NCI-H2029 (cell line): ENCODE measurements at places on chromosomes 12 and 14.

GRCh38 chr14:54922598-54922997 is 20.0 kb upstream of the GCH1 start:
- peak; percentile 16 for DNase-seq

GRCh38 chr14:92726135-92726932 is 22.1 kb downstream of the LGMN start:
- DNase-seq = peak; percentile 48

- no peak for DNase-seq
Observed at GRCh38 chr12:129331356-129332085, 478.2 kb downstream of the GLT1D1 start.

- DNase-seq = no peak
Observed at GRCh38 chr12:90321369-90321768, 612.7 kb upstream of the ATP2B1 start.

- DNase-seq = no peak
Observed at GRCh38 chr14:22689199-22689598, 45.0 kb upstream of the OR6J1 start.

DNA sequence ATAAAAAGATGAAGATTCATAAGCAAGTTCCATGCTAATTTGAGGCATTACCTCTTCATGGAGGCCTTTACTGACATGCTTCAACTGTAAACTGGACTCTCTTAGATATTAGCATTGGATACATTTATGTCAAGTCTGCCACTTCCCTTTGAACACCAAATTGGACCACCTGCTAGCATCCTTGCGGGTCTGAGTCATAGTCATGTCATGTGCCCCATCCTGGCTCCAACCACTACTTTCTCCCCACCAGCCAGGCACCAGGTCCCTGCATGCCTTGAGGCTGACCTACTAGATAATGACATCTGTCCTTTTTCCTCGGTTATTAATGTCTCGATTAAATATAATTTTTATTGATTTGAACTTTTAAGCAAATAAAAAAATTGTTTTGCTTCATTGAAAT is 32.9 kb upstream of the EEA1 start:
- DNase-seq = no peak

GRCh38 chr12:56840922-56841321 is 77.8 kb downstream of the HSD17B6 start:
- no peak for DNase-seq

DNA sequence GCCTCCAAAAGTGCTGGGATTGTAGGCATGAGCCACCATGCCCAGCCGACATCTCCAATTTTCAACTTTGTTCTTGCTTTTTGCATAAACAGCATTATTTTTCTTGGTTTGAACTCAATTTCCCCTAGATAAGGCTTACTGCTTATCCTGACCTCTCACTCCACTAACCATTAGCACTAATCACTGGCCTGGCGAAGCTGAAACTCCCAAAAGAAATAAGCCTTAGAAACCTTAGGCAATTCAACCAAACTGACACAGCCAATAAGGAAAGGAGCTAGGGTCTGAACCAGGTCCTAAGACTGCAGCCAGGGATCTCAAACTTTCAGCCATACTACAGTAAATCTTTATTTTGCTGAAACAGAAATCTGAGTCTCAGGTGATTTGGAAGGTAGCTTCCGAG is 448.0 kb downstream of the RMST start:
- DNase-seq = no peak

- no peak for DNase-seq
Observed at GRCh38 chr12:7112041-7112440, 3.0 kb upstream of the C1RL start.

GRCh38 chr12:110705309-110705708 is 16.4 kb upstream of the HVCN1 start:
- no peak for DNase-seq

GRCh38 chr12:131745706-131746105 is 34.8 kb downstream of the SFSWAP start:
- no peak for DNase-seq

DNA sequence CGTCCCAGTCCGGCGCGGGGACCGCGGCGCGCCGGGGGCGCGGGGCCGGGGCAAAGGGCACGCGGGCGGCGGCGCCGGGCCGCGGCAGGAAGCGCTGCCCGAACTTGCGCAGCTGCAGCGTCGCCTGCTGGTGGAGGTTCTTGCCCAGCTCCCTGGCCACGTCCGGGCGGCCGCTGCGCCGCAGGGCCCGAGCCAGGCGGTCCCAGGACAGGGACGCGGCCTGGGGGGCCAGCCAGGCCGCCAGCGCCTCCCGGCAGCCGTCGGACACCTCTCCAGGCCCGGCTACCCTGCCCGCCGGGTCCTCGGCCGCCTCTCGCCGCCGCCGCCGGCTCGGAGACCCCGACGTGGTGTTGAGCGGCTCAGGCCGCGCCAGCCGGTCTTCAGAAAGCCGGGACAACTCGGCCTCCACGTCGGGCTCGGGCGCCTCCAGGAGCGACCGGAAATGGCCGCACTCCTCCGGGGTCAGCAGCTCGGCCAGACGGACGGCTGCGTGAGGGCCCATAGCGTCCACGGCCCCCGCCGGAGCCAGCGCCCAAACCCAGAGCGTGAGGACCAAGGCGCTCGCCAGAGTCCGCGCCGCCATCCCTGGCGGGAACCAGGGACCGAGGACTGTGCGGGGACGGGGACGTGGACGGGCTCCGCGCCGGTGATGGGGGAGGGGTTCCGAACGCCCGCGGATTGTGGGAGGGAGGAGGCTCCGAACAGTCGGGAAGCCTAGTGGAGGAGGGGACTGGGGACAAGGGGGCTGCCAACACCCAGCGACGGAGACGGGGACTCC is 34.0 kb downstream of the FIGNL2 start:
- DNase-seq = peak; percentile 56

GRCh38 chr12:110972866-110973265 is 52.5 kb upstream of the MYL2 start:
- no peak for DNase-seq

GRCh38 chr14:92841930-92842329 is 47.8 kb downstream of the GOLGA5 start:
- no peak for DNase-seq

- no peak for DNase-seq
Observed at GRCh38 chr14:26870722-26871617, 273.1 kb upstream of the NOVA1 start.

DNA sequence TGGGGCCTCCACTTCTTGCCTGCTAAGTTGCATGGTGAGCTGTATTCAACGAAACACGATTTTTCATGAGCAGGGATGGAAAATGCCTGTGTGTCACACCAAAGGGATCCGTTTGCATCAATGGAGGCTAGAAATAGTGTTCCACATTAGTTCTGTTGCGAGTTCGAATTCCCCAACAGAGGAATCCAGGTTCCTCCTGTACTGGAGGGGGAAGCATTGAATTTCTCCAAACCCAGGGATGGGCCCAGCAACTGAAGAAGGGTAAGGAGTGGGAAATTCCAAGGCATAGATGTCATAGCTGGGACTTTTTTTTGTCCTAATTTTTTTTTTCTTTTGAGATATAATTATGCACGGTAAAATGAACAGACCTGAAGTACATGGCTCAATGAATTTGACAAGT is 336.2 kb downstream of the DPF3 start:
- no peak for DNase-seq

- DNase-seq = no peak
Observed at GRCh38 chr14:73209953-73210352, 27.4 kb upstream of the PAPLN start.

GRCh38 chr12:56635806-56636674 is 5.9 kb upstream of the BAZ2A start:
- peak; percentile 85 for DNase-seq

DNA sequence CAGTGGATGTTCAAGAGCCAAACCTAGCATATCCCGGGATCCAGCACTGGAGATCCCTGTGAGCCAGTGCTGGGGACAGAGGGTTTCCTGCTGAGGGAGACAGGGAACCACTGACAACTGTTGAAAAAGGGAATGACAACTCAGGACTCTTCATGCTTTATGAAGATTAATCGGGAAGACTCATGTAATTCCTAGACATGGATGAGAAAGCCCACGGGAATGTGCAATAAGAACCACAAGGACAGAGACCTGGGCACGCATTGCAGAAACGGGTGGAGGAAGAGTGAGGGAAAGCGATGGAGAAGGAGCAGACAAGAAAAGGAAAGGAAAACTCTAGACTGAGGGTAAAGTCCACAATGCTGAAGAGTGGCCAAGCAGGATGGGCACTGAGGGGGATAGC is 296.0 kb downstream of the PCNX1 start:
- DNase-seq = no peak

- DNase-seq = no peak
Observed at GRCh38 chr14:98227000-98227726, 1044.8 kb downstream of the BCL11B start.

DNA sequence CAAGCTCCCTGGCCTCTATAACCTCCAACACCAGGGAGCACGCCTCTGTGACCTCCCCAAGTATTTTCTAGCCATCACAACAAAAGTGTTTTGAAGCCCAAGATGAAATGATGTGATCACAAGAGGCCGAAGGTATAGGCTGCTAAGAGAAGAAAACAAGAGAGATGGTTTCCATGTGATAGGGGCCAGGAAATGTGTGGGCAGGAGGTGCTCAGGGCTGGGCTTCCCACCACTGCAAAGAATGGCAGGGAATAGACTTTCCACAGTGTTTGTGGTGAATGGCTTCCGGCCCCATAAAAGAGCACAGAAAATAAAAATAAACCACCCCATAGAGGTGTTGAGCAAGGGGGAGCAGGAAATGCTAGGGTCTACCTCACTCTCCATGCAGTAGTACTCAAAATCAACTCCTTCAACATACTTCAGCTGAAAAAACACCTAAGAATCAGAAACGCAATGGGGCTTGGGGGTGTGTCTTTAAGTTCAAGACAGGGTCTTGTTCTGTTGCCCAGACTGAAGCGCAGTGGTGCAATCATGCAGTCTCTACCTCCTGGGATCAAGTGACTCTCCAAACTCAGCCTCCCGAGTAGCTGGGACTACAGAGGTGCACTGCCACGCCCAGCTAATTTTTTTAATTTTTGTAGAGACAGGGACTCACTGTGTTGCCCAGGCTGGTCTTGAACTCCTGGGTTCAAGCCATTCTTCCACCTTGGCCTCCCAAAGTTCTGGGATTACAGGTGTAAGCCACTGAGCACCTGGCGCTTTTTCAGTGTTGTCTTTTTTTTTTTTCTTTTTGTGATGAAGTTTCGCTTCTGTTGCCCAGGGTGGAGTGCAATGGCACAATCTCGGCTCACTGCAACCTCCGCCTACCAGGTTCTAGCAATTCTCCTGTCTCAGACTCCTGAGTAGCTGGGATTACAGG is 27.1 kb downstream of the DAD1 start:
- no peak for DNase-seq

DNA sequence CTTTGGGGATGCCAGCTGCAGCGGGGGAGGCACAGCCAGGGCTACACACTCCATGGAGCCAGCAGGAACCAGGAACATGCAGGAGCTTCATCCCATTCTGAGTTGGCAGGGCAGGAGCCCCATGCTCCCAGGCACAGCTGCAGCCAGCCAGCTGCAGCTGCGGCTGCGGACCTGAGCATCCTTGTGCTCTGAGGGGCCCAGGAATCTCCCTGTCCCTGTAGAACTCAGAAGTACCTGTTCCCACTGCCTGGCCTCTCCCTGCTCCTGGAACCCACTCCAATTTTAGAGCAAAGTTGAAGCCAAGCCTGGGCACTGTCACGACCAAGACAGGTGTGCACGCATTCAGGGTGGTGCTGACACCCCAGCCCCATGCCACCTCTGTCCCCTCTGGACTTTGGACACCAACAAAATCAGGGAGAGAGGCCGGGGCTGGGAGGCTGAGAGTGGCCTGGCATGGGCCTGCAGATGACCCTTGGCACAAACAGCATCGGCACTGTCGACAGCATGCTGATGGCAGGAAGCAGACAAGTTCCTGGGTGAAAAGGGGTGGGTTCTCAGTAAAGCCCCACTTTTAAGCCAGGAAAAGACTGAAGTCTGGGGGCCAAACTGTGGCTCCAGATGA is 257.3 kb upstream of the LRFN5 start:
- no peak for DNase-seq

GRCh38 chr12:50394469-50395029 is 1.9 kb downstream of the FAM186A start:
- no peak for DNase-seq

GRCh38 chr14:93037351-93037750 is 78.4 kb downstream of the ITPK1 start:
- DNase-seq = no peak

DNA sequence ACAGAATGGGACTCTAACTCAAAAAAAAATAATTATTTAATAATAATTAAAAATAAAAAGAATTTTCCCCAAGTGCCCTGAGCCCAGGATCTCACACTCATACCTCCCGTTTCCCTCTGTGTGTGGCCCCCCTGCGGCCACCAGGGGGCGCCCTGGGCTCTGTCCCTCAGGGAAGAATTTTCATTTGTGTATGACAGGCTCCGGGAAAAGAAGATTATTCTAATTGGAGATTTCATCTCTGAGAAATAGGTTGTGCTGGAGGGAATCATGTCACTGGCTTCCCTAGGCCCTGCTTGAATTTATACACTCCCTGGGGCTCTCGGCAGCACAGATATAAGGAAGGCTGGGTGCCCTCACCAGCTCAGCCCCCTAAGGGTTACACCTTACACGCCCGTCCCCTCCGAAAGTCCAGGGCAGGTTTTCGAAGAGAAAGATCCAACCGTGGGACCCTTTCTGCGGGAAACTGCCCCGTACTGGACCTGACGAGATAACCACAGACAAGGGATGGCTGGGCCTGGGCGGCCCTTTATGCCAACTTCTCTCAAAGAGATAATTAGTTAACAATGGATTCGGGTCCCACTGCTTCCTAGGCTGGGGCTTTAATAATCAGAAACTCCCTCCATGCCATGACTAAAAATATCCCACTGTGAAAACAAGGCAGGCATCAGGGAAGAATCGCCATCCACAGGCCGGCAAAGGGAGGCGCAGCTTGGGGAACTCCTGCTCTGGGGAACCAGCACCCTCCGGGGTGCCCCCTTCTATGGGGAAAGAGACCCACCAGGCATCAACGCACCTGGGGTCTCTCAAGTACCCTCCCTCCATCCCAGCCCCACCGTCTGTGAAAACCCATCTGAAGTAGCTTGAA is 80.7 kb downstream of the KDM2B start:
- DNase-seq = peak; percentile 28

GRCh38 chr12:123983822-123984485 is 10.9 kb downstream of the ZNF664 start:
- DNase-seq = no peak

- no peak for DNase-seq
Observed at GRCh38 chr12:25806271-25806670, 152.2 kb upstream of the RASSF8 start.

DNA sequence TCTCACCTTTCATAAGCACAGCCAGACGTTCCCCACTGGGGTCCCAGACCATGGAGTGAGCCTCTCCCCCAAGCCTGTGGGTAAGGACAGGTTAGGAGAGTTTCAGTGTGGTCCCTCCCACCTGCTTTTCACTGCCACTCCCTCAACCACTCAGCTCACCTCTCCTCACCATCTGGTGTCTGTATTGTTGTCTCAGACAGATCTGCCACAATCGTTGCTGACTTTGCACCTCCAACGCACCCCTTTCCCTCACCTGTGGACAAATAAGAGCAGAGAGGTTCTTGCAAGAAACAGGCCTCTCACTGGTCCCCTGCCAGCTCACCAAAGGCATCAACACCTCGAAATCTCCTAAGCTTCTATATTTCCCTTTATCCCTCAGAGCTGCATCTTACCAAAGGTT is 8.8 kb downstream of the MYG1 start:
- no peak for DNase-seq

GRCh38 chr12:90745211-90745610 is 209.8 kb downstream of the CCER1 start:
- no peak for DNase-seq

GRCh38 chr14:94644102-94644535 is 31.9 kb downstream of the SERPINA3 start:
- DNase-seq = no peak

- no peak for DNase-seq
Observed at GRCh38 chr12:128613837-128614590, 209.7 kb downstream of the SLC15A4 start.
